Fibroblast of lung (primary cell): ENCODE measurements at places on chromosomes 5 and 9. TPM values are rescaled to one million over a fixed set of nuclear protein-coding genes. Genes with fewer than 3 reads are reported as not detected.
A peak's percentile ranks its signal among the peaks of the same experiment; 100 is the strongest.

DNA sequence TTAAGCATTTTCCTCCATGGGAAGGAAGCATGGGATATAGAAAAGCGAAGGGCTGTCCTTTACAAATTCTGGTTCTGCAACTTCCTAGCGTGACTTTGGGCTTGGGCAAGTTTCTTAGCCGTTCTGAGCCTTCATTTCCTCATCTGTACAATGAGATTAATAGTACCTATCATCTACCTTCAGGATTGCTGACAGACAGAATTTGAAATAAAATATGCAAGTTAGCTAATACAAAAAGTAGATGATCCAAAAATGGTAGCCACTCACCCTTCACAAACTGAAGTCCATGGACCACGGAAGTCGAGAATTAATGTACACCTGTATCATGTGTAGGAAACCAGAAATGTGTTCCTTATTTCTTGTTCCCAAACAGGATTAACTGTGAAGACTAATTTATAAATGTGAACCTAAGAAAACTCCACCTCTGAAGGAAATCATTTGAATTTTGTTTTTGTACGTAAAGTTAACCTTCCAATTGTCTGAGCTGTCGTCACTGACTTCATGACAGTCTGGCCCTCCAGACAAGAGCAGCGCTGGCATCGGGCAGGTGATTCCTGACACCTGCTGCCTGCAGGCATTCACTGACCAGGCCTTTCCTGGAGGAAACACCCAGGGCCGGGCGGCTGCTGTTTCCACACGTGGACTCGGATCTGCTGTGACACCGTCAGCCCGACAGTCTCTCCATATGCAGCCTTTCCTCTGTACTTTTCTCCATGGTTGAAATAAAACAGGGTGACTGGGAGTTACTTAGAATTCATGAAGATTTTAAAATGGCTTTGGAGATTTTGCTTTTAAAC is 63.4 kb downstream of the PSMB7 start:
- H3K27me3 ChIP-seq, result no peaks in the 10 kb centered on the region
- peaks cover 59% of the 10 kb centered on the region for H3K36me3 ChIP-seq
- H3K4me3 ChIP-seq, result no peak overlapping the region
- DNase-seq, result no peak

DNA sequence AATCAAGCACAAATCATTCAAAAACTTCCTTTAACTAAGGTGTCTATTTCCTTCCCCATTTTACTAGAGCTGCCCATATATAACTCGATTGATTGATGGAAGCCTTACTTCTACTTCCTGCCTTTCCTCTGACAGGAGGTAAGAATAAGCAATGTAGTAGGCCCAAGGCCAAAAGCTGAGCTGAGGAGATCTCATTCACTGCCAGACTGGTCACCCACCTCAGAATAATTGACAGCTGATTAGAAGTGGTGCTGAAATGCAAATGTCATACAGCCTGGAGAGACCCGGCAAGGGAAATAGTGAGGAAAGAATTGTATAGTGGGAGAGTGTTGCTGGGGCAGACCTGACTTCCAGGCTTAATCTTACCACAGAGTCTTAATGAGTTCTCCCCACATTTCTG is 239.9 kb downstream of the SAXO1 start:
- H3K4me1 ChIP-seq, result peaks cover 2% of the 10 kb centered on the region
- no peak overlapping the region for H3K27ac ChIP-seq

- no peak overlapping the region for H3K27ac ChIP-seq
- no peak for DNase-seq
- H3K27me3 ChIP-seq, result peaks cover 20% of the 10 kb centered on the region
- no peak overlapping the region for H3K4me3 ChIP-seq
- no peaks in the 10 kb centered on the region for H3K36me3 ChIP-seq
These were observed 5.5 kb downstream of the SLC9A3 start for GRCh38 chr5:518721-519120.

DNA sequence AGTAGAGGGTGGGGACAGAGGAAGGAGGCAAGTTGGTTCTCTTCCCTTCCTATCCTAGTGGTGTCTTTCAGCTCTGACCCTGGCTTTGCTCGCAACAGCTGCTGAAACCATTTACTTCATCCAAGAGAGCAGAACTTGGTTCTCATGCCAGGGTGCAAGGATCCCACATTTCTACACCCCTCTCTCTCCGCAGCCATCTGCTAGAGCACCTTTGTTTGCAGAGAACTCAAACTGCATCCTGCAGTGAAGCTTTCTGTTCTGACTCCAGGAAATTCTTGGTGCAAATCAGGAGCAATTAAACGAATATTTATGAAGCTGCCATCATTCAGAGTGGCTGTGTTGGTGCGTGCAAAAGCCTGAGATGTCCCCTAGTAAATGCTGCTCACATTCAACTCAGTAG is 31.9 kb downstream of the NEUROG1 start:
- H3K4me3 ChIP-seq, result no peak overlapping the region
- no peaks in the 10 kb centered on the region for H3K36me3 ChIP-seq
- no peaks in the 10 kb centered on the region for H3K4me1 ChIP-seq
- no peaks in the 10 kb centered on the region for H3K27me3 ChIP-seq

GRCh38 chr5:50415912-50416311 is 25.2 kb downstream of the EMB start:
- H3K36me3 ChIP-seq, result no peaks in the 10 kb centered on the region
- H3K27ac ChIP-seq, result no peak overlapping the region
- no peak for DNase-seq
- no peaks in the 10 kb centered on the region for H3K4me1 ChIP-seq
- H3K4me3 ChIP-seq, result no peak overlapping the region
- H3K27me3 ChIP-seq, result no peaks in the 10 kb centered on the region

DNA sequence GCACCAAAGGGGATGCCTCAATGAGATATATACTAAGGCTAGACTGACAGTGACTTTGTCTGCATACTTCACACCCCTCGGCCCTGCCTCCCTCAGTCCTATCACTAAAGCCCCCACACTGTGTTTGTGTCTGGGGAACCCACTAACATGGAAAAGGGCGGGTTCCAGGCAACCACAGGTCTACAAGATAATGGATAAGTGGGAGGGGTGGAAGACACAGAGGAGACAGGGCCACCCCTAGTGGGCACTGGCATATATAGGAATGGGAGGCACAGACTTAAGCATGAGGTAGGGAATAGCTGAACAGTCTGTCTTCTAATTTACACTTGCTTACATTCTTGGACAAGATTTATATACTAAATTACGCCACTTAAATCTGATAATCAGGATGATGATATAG is 74.0 kb downstream of the SLIT3 start:
- no peaks in the 10 kb centered on the region for H3K36me3 ChIP-seq
- H3K4me1 ChIP-seq, result no peaks in the 10 kb centered on the region
- no peak overlapping the region for H3K27ac ChIP-seq

- H3K27me3 ChIP-seq, result no peaks in the 10 kb centered on the region
- H3K4me3 ChIP-seq, result no peak overlapping the region
- H3K36me3 ChIP-seq, result no peaks in the 10 kb centered on the region
- no peak for DNase-seq
These were observed 6.2 kb downstream of the SHC3 start for GRCh38 chr9:89172398-89172797.

DNA sequence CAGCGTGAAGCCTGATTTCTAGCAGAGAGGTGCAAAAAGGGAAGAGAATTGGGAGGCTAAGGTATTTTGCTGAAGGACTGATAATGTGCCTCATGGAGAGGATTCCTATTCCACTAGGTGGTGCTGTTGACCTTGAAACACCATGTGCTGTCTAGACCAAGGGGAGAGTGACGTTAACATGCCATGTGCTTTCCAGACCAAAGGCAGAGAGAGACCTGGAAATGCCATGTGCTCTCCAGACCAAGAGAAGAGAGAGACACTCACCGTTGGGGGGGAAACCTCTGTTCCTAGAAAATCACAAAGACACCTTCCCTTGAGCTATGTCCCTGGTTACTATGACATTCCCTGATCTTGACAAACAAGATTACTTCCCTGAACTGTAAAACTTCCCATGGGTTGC is 286.0 kb upstream of the TUSC1 start:
- DNase-seq, result peak; percentile 54
- no peaks in the 10 kb centered on the region for H3K4me1 ChIP-seq
- no peak overlapping the region for H3K4me3 ChIP-seq
- no peak overlapping the region for H3K27ac ChIP-seq

DNA sequence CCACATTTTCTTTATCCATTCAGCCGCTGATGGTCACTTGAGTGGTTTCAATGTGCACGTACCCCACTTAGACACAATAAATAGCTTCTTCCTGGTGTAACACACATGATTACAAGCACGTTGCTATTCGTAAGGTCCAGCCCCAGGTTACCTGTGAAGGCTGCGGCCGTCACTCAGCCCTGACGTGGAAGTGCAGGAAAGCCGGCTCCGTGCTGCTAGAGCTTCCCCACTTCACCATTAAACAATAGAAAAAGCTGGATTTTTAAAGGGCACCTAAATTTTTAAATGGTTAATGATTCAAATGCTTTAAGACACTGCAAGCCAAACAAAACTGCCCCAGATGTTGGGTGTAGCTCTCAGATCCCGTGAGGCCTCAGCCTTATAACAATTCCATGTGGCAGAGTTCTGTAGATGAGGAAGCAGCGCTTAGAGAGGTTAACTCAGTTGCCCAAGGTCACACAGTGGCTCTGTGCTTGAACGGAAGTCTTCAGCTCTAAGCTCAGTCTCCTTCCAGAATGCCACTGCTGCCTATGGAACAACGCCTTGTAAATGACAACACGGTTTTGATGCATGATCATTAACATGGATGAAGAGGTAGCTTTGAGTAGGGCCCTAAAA is 125.7 kb downstream of the COL23A1 start:
- H3K4me1 ChIP-seq, result peaks cover 11% of the 10 kb centered on the region
- no peak overlapping the region for H3K27ac ChIP-seq
- H3K36me3 ChIP-seq, result no peaks in the 10 kb centered on the region
- H3K27me3 ChIP-seq, result no peaks in the 10 kb centered on the region
- no peak for DNase-seq

- peak overlapping the region; percentile 2 for H3K4me3 ChIP-seq
- H3K27me3 ChIP-seq, result no peaks in the 10 kb centered on the region
- peak; percentile 28 for DNase-seq
- peaks cover 8% of the 10 kb centered on the region for H3K4me1 ChIP-seq
- H3K27ac ChIP-seq, result no peak overlapping the region
These were observed 3.7 kb downstream of the CLTA start for GRCh38 chr9:36194326-36195000.

DNA sequence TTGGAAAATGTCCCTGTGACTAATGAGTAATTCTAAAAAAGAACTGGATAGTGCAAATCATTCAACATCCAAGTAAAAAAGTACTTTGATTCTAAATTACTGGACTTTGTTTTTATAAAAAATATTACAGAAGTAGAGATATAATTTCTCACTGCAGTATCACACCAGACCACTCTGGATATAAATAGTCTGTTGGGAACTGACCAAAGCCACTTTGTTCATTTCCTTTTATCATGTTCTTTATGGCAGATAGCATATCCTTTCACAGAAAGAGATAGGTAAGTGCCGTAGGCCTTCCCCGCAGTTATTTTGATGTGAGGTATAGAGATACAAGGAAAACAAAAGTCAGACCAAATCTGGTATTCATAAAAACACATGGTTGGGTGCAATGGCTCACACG is 827.4 kb upstream of the GRAMD2B start:
- no peak overlapping the region for H3K4me3 ChIP-seq
- H3K4me1 ChIP-seq, result peaks cover 8% of the 10 kb centered on the region
- H3K27me3 ChIP-seq, result no peaks in the 10 kb centered on the region

DNA sequence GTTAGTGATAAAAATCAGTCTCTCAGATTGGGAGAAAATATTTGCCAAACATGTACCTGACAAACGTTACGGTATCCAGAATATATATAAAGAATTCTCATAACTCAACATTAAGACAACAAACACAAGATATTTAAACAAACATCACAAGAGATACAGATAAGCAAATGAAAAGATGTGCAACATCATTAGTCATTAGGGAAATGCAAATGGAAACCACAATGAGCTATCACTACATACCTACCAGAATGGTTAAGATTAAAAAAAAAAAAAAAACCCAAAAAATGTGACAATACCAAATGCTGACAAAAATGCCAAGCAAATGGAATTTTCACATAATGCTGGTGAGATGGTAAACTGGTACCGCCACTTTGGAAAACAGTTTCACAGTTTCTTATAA is 15.4 kb downstream of the CERT1 start:
- no peaks in the 10 kb centered on the region for H3K4me1 ChIP-seq
- no peak overlapping the region for H3K27ac ChIP-seq
- no peaks in the 10 kb centered on the region for H3K27me3 ChIP-seq
- no peak overlapping the region for H3K4me3 ChIP-seq
- no peak for DNase-seq

DNA sequence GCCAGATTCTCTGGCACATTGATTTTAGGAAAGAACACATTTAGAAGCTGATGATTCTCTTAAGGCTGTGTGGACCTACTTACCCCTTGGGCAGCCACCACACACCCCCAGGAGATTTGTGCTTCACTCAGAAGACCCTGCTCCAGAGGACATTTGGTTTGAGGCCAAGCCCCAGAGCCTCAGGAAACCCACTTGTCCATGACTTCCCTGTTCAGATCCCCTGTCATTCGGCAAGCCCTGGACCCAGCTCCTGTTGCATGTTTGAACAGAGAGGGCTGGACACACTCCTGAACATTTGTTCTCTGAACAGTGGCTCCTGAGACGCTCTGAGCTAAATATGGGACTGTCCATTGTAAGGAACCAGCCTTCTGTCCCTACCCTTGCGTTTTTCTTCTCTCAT is 82.1 kb downstream of the AMBP start:
- DNase-seq, result no peak
- H3K27ac ChIP-seq, result no peak overlapping the region
- H3K36me3 ChIP-seq, result peaks cover 2% of the 10 kb centered on the region
- peaks cover 8% of the 10 kb centered on the region for H3K4me1 ChIP-seq
- H3K27me3 ChIP-seq, result no peaks in the 10 kb centered on the region

DNA sequence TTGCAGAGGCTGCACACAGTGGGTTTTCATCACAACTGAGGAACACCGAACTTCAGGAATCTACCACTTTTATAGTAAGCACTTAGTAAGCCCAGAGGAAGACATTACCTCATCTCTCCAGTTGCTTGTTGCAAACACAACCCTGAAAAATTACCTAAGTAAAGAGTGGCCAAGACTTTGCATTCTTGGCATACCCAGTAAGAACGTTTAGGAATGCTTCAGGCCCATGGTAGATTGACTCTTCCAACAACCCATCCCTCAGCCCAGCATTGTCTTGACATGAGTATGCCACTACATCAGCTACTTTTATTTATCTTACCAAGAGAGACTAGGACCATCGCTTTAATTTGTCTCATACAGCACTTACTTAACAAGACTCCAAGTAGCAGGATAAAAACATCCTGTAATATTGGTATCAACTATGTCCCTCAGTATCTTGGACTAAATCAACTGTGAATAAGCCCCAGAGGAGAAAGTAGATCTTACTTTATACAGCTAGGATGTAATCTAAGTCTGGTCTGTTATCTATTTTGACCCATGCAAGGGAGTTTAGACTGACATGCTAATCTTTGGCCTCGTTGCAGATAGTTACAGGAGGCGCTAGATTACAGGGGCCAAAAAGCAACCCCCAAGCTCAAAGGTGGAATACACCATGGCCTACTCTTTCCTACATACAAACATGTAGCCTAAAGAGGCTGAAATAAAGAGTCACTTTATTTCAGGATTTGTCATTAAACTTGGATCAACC is 114.9 kb downstream of the INVS start:
- no peak overlapping the region for H3K27ac ChIP-seq
- peaks cover 1% of the 10 kb centered on the region for H3K36me3 ChIP-seq
- H3K4me1 ChIP-seq, result peaks cover 2% of the 10 kb centered on the region
- H3K27me3 ChIP-seq, result no peaks in the 10 kb centered on the region

The INSYN2B gene
- 2.8 and 3.6 TPM in 2 replicates for total RNA-seq

The EGFLAM gene
- total RNA-seq, result 0.33 and 3.6 TPM in 2 replicates

The TMEM8B gene
- 2.1 and 3.0 TPM in 2 replicates for total RNA-seq

The FAM170A gene
- total RNA-seq, result not detected in 2 replicates

The PDE6A gene
- under 0.01 TPM in 2 replicates for total RNA-seq

The ATP10B gene
- total RNA-seq, result not detected in 2 replicates
